ENCODE measurements at places on chromosomes 3 and 15.

DNA sequence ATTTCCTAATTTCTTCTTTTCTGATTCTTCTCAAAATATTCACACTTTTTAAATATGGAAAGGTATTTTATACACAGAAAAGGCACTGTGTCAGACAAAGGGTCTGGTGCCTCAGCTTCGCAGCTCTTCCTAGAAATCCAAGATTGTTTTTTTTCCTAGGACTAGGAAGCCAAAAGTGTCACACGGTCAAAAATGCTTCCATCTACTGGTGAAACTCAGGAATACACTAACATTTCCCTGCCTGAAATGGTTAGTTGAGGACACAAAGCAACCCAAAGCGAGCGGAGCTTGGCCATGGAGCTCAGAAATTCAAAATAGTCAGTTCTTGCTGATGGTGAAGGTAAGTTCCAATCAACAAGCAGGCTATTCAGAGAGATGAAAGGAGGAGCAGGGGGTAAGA lies 426.5 kb upstream of the RASGRP1 start:
- no peak for DNase-seq

DNA sequence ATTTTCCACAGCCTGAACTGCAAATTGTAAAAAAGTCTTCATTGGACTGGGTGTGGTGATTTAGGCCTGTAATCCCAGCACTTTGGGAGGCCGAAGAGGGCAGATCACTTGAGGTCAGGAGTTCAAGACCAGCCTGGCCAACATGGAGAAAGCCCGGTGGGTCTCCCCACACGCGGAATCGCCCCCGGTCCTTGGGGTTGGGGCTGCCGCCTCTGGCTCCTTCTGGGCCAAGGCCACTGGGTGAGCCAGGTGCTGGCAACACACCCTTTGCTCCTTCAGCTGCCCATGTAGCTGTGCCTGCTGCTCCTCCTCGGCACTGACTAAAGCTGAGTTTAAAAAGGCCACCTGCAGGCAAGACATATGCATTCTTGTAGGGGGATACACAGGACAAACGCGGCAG lies 9.4 kb upstream of the VPS33B start:
- no peak for DNase-seq

DNA sequence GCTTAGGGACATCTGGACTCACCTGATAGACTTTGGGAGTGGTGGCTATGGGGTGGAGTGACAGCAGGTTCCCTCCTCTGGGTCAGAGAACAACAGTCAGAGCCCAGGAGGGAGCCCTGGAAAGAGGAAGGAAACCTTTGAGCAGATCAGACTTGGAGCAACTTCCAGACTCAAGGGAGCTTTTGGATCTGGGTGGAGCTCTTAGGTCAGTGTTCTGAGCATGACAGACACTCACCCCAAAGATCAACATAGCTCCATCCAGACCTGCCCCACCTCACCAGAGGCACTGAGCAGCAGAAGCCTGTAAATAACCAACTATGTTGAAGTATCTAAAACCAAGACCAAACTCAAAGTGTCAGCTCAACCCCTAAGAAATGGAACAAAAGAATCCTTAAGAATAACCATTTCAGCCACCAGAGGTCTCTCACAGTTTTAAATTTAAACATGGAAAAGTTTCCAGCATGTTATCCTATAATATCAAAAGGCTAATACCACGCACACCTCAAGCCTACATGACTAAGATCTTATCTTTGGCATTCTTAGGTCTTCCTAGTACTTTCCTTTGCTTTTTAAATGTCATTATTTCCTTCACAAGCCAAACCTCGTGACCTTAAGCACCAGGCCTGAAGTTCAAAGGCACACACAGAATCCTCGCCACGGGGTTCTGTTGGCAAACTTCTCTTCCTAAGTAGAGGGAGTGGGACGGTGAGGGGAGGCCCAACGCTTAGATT lies 56.4 kb downstream of the UMPS start:
- no peak for DNase-seq

DNA sequence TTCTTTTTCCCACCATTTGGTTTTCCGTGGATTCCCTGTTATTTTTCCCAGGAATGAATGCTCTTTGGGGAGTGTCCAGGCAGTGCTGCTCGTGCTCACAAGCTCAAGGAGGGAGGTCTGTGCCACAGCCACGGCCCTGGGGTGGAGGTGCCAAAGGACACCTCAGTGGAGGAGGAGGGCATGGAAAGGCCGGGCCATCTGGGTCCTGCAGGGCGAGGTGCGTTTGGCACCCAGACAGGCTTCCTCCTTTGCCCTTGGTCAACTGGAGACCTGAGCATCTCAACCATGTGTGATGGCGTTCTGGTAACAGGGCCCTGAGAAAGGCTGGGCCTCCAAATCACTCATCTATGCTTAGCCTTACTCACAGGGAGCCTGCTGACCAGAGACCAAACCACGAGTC lies 25.4 kb downstream of the KY start:
- no peak for DNase-seq

DNA sequence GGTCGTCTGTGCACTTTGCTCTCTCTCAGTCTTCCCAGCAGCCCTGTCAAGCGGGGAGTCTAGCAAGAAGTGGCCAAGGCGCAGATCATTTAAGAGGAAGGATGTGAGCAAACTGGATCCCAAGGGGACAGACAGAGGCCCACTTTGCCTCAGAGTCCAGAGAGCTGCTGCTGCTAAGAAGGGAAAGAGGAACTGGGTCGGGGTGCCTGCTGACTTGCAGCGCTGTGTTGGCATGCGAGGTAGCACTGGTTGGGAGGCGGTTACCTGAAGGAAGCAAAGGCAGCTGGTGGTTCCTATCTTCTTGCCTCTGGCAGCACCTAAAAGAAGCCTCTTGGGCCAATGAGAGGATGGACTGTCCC lies 28.1 kb downstream of the SMAD3 start:
- peak; percentile 94 for DNase-seq

DNA sequence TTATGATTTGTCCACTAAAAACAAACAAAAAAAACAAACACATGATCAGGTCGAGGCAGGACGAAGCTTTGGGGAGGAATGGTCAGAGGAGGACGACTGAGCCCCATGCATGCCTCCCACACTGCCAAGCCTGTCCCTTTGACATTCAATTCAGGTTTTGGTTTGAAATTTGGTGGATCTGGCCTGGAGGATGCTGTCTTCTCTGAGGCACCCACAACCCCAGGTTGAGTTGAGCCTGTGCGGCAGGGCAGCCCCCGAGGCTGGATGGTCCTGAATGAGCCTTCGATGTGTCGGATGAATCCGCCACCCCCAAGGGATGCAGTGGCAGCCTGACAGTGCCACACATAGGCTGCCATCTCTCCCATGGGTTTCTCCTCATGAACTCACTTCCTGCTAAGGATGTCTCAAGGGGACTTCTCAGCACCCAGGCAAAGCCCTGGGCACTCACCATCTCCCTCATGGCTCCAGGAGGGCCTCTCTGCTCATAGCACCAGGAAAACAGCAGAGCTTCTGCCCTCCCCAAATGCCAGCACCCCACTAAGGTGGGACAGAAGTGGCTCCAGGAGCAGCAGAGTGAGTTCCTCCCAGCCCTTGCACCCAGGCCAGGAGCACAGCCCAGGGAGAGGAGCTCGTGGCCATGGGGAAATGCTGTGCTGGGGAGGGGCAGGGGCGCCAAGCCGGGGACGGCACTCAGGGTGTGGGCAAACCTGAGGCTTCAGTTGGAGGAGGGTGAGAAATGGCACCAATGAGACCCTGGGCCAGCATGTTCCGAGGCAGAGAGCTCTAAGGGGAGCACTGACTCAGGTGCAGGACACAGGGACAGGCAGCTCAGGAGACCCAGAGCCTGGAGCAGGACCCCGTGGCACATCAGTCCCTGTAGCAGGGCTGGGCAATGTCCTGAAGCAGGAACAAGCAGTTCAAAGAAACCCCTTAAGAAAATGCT lies 18.5 kb downstream of the PRR23E start:
- DNase-seq: no peak

- no peak for DNase-seq
These were observed 50.6 kb upstream of the TBC1D23 start for GRCh38 chr3:100209948-100210771.

DNA sequence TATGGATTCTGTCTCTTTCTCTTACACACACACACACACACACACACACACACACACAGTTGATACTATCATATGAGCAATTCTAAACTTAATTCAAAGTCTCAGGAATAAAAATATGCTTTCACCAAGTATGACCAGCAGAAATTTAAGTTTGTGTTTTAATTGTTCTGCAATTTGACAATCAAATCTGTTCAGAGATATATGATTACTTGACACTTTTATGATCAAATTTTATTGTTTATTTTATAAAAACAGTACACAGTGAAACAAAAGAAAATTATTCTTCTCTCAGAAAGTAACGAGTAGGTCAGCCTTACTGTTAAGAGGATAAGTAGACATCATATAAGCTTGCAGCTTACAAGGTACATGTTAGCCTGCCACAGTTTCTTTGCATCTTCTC lies 114.3 kb downstream of the NEK10 start:
- no peak for DNase-seq

DNA sequence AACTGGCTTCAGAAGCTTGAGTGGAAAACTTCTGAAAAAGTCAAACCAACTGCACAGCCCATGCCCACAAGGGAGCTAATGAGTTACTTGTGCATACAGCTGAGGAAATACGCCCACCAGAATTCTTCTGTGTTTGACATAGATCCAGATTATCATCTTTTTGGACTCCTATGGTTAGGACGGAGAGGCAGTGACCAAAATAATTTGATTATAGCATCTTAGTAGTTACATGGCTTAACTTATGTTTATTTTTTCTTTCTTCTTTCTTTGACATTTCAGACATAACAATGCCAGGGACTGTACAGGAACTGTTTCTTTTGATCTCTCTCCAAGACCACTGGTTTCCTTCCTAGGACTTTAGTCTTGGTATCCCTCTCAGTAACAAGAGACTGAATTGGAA lies 246.1 kb upstream of the RASGRP1 start:
- DNase-seq: no peak

GRCh38 chr3:23706111-23706510 lies 99.6 kb upstream of the UBE2E1 start:
- DNase-seq: no peak

DNA sequence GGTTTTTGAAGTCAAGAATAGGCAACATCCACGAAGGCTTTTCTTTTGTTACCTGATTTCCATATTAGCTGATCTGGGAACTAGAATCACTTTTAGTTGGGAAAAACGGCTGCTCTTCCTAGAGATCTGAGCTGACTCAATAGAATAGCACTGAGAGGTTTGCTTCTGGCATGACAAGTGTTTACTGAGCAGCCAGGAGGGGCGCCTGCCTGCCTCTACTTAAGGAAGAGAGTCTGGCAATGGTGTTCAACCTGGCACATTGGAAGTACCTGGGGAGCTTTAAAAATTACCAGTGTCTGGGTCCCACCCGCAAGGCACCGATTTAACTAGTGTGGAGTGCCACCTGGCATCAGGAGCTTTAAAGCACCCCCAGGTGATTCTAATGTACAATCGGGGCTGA lies 34.4 kb downstream of the FAM43A start:
- no peak for DNase-seq

GRCh38 chr3:185647880-185648210 lies 61.8 kb downstream of the SENP2 start:
- DNase-seq: no peak

DNA sequence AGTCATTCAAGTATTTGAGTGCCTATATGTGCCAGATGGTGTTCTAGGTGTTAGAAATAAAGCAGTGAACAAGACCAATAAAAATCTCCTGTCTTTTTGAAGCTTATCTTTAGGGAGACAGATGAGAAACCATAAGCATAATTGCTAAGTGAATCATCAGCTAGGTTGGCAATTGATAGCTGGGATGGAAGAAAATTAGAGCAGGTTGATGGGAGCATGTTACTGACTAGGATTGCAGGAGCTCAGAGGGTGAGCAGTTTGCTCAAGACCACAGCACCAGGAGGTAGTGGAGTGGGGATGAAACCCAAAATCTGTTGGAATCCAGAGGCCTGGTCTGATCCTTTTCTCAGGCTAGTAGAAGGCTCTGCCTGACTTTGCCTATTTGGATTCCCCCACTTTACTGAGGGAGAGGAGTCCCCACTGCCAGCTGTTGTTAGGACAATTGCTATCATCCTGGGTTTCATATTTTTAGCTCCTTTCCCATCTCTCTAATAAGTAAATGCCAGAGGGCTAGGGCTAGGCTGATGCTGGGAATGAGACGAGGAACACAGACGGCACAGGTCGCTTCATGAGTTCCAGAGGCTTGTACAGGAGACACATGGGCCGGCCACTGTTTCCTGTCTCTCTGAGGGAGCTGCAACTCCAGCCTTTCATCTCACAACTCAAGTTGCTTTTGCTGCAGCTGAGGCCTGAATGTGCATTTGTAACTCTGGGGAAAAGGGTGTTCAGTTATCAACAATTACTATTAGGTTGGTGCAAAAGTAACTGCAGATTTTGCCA lies 102.9 kb downstream of the CACNA1D start:
- DNase-seq: no peak

GRCh38 chr3:159852821-159853505 lies 135.7 kb upstream of the IL12A start:
- DNase-seq: no peak

GRCh38 chr3:157190380-157190872 lies 30.5 kb upstream of the CCNL1 start:
- no peak for DNase-seq

DNA sequence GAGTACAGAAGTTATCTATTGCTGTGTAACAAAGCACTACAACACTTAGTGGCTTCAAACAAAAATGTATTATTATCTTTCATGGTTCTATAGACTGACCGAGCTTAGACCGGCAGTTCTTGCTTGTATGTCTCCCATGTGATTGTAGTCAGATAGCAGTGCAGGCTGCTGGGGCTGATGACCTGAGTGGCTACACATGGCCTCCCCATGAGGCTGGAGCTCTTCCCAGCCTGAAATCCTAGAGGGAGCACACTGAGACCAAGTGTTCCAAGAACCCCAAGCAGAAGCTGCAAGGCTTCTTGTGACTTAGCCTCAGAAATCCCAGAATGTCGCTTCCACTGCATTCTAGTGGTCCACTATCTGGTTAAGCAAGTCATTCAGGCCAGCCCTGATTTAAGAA lies 141.2 kb upstream of the TLE3 start:
- no peak for DNase-seq

DNA sequence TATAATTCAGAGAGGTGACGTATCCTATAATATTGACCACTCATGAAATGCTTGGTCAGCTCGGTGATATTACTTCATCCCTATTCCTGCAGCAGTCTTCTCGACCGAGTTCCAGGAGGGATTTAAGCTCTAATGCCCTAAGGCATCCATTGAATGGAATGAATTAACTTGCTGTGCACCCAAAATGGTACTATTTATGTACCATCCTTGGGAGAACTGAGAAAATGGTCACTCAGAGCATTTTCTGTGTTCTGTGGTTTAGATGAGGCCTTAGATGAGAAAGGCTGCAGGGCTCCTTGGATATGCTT lies 638 bp downstream of the BLOC1S6 start:
- no peak for DNase-seq

- DNase-seq: no peak
These were observed 783.3 kb upstream of the CADM2 start for GRCh38 chr3:84175449-84175848.

GRCh38 chr3:102673271-102674115 lies 238.7 kb downstream of the ZPLD1 start:
- peak; percentile 31 for DNase-seq
